ENCODE measurements at places on chromosomes 2 and 18. TPM values are rescaled to one million over a fixed set of nuclear protein-coding genes. Genes with fewer than 3 reads are reported as not detected.

The ITPRID2 gene
- 13.6 TPM for total RNA-seq

The CKAP2L gene
- total RNA-seq, result 24.8 TPM

The MC5R gene
- total RNA-seq, result not detected

The FBLN7 gene
- total RNA-seq, result 0.38 TPM

The CNTNAP5 gene
- 0.04 TPM for total RNA-seq

The CCDC142 gene
- 9.8 TPM for total RNA-seq

The HOXD1 gene
- not detected for total RNA-seq

The BOD1L2 gene
- 0.07 TPM for total RNA-seq

The DSEL gene
- 9.4 TPM for total RNA-seq

The DIPK1C gene
- 0.22 TPM for total RNA-seq

The SPIRE1 gene
- total RNA-seq, result 14.5 TPM

All from H7 (cell line).